ENCODE measurements at places on chromosomes 11 and 22. TPM values are rescaled to one million over a fixed set of nuclear protein-coding genes. Genes with fewer than 3 reads are reported as not detected.

Gene OR10A2
- not detected for total RNA-seq

Gene CHRDL2
- total RNA-seq = 2.9 TPM

Gene OSBP2
- 10.5 TPM for total RNA-seq

Gene MUC15
- not detected for total RNA-seq

Gene PLA2G3
- not detected for total RNA-seq

Gene ZBTB3
- total RNA-seq = 1.2 TPM

Gene FAM111A
- total RNA-seq = 6.5 TPM

Gene PKNOX2
- not detected for total RNA-seq

Gene HSCB
- total RNA-seq = 10.5 TPM

Gene DAGLA
- total RNA-seq = 8.2 TPM

Gene CCDC116
- total RNA-seq = 0.09 TPM

All from A549 treated with GW870086 at 1 μM for 4 hours (cell line).